ENCODE measurements at places on chromosomes 3 and 15. TPM values are rescaled to one million over a fixed set of nuclear protein-coding genes. Genes with fewer than 3 reads are reported as not detected.

The PLSCR2 gene
- 0.25 TPM for total RNA-seq

The TMEM108 gene
- not detected for total RNA-seq

The ZBTB20 gene
- 6.4 TPM for total RNA-seq

The CPLX3 gene
- not detected for total RNA-seq

- H3K36me3 ChIP-seq, result no peaks in the 10 kb centered on the region
- no peaks in the 10 kb centered on the region for H3K4me1 ChIP-seq
- no peak overlapping the region for H3K4me3 ChIP-seq
- H3K27ac ChIP-seq, result no peak overlapping the region
Measured at GRCh38 chr3:179819379-179819778, 166.5 kb downstream of the USP13 start.

DNA sequence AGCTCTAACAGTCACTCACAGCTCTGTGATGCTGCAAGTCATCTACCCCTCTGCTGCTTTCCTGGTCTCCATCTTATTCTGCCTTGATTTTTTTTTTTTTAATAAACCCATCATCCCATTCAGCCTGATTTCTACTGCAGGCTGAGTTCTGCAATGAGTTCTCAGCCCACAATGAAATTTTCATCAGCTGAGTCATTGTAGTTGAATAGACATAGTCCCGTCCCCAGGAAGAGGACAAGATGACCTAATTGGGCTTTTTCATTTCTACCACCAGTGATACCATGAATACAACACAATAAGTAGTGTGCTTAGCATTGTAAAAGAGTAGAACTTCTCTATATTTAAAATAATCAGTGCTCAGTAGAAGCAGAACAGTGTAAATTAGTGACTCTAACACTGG is 59.3 kb downstream of the C3orf85 start:
- no peaks in the 10 kb centered on the region for H3K36me3 ChIP-seq
- no peak for DNase-seq
- no peaks in the 10 kb centered on the region for H3K4me1 ChIP-seq
- H3K4me3 ChIP-seq, result no peak overlapping the region
- no peaks in the 10 kb centered on the region for H3K27me3 ChIP-seq
